CD4-positive, alpha-beta T cell treated with Interleukin-6 at 100 ng/mL for 8 hours (primary cell): ENCODE measurements at places on chromosomes 11 and 22.

GRCh38 chr22:29617922-29618629, 14.6 kb downstream of the NF2 start:
- no peak for DNase-seq

DNA sequence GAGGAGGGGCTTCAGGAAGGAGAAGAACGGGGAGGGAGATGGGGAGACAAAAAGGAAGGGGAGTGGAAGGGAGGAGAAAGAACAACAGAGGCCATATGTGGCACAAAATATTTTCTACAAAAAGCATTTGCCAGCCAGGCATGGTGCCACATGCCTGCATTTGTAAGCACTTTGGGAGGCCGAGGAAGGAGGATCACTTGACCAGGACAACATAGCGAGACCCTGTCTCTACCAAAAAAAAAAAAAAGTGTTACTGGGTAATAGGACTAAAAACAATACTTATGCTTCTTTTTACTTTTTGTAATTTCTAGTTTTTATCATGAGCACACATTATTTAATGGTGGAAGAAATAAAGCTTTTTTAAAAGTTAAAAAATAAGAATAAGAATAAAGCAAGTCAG, 5.3 kb downstream of the FAM168A start:
- no peak for DNase-seq

DNA sequence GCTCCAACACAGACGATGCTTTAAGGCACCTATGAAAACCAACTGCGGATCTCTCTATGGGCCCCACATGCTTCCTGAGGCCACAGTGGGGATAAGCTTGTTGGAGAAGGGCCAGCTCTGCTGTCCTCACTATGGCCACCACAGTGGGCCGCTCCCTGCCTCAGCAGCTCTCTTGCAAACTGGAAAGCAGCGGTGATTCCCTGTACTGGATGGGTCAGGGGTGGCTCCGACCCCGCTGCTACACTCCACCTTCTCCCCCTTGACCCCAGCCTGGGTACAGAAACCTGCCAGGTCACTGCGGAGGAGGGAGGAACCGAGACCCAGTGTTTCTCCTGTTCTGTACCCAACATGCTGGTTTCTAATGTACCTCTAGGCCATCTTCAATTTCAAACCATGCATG, 403.9 kb downstream of the CTTN start:
- DNase-seq: no peak

GRCh38 chr11:133467686-133468085, 64.6 kb downstream of the OPCML start:
- no peak for DNase-seq

GRCh38 chr11:61377461-61378160, 14.8 kb upstream of the TMEM216 start:
- no peak for DNase-seq

DNA sequence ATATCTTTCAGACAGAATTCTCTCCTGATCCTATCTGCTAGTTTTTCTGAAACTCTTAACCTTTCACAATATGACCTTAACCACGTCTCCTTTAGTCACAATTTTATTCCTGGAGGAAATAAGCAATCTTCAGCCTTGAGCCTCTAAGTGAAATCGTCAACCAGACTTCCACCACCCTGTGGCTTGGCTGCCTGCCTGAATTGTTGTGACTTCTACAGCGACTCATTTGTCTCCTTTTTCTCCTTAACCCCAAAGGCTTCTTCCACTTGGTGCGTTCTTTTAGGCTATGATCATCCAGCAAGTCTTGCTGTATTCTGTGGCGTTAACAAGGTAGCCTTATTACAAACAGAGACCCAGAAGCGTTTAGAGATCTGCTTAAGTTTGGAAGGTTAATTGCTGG, 535.1 kb upstream of the ARHGAP42 start:
- no peak for DNase-seq

- DNase-seq: peak; percentile 62
Observed at GRCh38 chr11:128884703-128885338, 6.3 kb upstream of the KCNJ5 start.

DNA sequence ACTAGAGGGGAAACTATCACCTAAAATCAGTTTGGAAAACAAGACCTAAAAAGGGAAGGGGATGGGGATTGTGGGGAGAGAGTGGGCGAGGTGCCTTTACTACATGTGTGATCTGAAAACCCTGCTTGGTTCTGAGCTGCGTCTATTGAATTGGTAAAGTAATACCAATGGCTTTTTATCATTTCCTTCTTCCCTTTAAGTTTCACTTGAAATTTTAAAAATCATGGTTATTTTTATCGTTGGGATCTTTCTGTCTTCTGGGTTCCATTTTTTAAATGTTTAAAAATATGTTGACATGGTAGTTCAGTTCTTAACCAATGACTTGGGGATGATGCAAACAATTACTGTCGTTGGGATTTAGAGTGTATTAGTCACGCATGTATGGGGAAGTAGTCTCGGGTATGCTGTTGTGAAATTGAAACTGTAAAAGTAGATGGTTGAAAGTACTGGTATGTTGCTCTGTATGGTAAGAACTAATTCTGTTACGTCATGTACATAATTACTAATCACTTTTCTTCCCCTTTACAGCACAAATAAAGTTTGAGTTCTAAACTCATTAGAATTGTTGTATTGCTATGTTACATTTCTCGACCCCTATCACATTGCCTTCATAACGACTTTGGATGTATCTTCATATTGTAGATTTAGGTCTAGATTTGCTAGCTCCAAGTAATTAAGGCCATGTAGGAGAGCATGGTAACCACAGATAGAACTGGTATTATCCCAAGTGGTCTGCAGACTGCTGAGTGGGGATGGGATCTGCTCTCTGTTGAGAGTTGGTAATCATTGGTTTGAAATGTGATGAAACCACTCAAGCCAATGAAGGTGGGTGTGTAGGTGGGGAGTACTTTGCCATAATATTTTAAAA, 3.6 kb downstream of the NEAT1 start:
- peak; percentile 74 for DNase-seq

DNA sequence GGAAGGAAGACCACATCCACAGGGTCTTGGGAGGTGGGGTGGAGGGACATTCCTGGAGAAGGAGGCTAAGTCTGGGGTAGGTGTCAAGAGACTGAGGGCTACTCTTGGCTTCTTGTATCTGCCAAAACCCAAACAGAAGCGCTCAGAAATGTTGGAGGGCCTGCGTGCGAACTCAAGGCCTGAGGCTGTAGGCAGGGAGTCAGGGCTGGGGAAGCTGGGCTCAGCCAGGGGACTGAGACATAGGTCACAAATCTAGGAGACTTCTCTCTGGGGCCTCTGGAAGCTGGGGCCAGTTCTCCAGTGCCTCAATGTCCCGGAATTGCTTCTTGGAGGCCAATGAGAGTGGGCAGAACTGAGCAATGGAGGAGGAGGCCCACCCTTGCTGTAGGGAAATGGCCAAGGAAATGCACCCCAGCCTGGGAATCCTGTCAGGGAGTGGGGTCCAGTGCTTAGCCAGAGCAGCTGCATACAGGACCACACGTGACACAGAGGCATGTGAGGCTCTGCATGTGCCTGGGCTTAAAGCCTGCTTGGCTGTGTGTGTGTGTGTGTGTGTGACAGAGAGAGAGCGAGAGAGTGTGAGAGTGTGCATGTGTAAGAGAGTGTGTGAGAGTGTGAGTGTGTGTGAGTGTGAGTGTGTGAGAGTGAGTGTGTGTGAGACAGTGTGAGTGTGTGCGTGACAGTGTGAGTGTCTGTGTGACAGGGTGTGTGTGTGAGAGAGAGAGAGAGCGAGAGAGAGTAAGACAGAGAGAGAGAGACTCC, 141.3 kb downstream of the ST3GAL4 start:
- DNase-seq: no peak

- no peak for DNase-seq
Observed at GRCh38 chr11:19511066-19511412, 201.6 kb upstream of the NAV2 start.

GRCh38 chr22:44625981-44626687, 75.9 kb upstream of the PRR5 start:
- peak; percentile 74 for DNase-seq

DNA sequence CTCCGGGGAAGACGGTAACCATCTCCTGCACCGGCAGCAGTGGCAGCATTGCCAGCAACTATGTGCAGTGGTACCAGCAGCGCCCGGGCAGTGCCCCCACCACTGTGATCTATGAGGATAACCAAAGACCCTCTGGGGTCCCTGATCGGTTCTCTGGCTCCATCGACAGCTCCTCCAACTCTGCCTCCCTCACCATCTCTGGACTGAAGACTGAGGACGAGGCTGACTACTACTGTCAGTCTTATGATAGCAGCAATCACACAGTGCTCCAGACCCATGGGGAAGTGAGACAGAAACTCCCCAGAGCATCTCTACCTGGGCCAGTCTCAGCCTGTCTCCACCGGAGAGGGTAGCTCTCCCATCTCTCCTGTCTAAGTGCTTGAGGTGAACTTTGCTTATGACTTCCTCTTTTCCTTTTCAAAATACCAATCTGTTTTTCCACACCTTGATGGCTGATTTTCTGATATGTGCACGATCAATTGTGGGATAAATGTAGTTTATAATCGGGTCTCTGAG, 48.5 kb upstream of the VPREB1 start:
- no peak for DNase-seq

DNA sequence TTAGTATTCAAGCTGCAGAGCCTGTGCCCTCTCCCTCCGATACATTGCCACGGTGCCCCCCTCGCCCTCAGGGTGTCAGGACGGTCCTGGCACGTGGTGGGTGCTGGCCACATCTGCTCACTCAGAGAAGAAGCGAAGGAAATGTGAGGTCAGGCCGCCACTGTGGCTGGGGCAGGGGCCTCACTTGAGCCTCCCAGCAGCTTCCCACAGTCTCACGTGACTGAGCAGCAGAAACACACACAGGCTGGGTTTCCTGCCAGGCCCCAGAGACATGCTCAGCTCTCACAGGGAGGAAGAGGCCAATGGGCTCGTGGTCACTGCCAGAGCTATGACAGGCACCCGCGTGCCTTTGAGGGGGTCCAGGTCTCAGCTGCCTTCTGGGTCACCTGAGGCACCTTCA, 37.9 kb upstream of the PRR5 start:
- DNase-seq: peak; percentile 65

DNA sequence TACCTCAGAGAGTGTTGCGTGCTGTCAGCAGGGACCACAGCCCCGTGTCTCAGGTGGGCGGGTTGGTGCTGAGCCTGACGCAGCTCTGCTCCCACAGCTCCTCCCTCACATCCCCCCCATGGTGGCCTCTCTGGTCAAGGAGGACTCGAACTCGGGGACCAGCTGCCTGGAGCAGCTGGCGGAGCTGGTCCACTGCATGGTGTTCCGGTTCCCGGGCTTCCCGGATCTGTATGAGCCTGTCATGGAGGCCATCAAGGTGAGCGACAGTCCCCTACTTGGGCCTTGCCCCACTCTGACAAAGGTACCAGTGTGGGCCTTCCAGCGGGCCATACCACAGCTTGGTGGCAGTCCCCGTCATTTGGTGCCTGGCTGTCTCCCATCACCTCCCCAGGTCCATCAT, 11.8 kb downstream of the USP35 start:
- DNase-seq: no peak

DNA sequence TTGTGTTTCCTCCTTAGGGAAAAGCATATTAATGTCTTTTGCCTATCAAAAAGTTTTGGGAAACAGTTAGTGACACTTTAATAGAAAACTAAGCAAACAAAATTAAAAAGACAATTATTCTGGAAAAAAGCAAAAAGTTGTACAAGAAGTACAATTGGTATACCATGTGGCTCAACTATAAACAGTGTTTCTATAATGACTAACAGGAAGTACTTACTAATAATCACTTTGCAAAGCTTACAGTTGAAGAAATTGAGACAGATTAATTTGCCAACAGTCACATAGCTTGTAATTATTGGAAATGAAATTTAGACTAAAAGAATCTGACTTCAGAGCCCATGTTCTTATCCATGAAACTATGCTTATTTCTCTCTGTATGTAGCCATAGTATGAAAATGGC, 24.7 kb downstream of the PPME1 start:
- DNase-seq: no peak

DNA sequence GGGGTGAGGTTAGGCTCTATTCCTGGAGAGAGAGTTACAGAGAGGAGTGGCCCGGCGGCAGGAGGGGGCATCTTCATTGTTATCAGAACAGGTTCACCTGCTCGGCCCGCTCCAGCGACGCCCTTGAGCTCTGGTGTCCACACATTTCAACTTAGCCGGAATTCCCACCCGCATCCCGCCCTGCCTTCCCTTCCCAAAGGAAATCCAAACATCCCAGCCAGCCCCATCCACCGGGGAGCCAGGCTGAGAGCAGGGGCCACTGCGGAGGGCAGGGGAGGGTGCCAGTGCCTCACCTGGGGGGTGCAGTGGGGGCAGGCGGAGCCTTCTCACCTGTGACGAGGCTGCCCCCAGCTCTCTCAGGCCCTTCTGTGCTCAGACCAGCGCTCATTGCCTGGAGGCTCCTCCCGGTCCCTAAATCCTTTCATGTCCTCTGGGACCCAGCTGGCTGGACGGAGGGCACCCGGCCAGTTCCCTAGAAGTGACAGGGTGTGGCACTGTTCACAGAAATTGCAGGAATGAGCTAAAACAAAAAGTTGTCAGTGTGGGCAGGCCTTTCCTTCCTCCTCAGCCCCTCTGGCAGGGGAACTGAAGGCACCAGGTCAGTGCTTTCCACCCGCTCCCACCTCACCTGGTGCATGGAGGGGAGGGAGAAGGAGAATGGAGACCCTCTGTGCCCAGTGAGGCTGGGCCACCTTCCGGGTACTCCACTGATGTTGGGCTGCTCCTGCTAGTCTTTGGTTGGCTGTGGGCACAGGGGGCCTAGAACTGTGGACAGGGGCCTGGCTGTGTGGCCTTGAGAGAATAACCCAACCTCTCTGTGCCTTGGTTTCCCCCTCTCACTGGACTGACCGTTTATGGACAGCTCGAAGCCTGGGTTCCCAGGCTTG, 2.2 kb upstream of the MRGPRG start:
- DNase-seq: no peak

DNA sequence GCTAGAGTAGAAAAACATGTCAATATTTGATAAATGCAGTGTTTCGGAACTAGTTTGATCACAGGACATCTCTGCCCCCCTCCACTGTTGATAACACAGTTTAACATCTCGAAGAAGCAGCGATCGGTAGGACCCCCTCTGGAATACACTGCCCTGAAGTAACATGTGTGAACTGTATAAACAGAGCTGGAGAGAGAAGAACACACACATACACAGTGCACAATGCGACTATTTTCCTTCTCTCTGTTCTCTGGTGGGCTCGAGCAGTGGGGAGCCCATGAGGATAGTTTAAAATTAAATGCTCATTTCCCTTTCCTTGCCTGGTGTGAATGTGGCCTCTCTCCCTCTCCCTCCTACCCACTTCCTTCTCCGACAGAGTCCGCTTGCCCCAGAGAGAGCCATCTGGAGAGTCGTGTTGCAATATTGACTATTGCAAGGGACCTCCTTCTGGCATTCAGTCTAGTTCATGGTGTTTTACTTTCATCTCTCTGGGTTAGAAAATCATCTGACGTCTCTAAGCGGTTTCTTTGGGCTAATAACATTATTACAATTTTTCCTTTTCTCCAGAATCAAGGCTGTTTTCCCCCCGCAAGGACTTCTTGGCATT, 51.6 kb upstream of the BARX2 start:
- no peak for DNase-seq

DNA sequence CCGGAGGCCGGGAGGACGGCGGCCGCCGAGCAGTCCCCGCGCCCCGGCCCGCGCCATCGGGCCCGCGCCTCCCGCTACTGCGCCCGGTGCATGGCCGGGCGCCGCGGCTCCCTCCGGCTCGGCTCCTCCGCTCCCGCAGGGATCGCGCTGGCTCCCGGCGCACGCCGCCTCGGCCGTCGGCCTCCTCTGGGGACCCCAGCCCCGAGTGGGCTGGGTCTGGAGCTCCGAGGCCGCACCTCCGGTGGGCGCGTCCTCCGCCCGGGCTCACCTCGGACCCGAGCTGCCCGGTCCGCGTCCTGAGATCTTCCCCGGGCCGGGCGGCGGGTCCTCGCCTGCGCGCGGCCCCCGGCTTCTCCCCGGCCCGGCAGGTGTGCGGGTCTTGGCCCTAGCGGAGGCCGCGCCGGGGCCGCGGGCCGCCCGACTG, 251 bp downstream of the SHISA8 start:
- DNase-seq: no peak
